ENCODE measurements at places on chromosomes 6 and 20. TPM values are rescaled to one million over a fixed set of nuclear protein-coding genes. Genes with fewer than 3 reads are reported as not detected.

SYNJ2 gene
- 5.7 TPM for total RNA-seq

UBD gene
- total RNA-seq, result 15.1 TPM

HTR1B gene
- 0.64 TPM for total RNA-seq

RAET1G gene
- total RNA-seq, result 0.61 TPM

GSTA3 gene
- 5.8 TPM for total RNA-seq

ADNP gene
- total RNA-seq, result 49.0 TPM
